RCC 7860 (cell line): ENCODE measurements at places on chromosomes 2 and 18.

- no peak for DNase-seq
Observed at GRCh38 chr2:176914371-176914770, 298.2 kb upstream of the HNRNPA3 start.

DNA sequence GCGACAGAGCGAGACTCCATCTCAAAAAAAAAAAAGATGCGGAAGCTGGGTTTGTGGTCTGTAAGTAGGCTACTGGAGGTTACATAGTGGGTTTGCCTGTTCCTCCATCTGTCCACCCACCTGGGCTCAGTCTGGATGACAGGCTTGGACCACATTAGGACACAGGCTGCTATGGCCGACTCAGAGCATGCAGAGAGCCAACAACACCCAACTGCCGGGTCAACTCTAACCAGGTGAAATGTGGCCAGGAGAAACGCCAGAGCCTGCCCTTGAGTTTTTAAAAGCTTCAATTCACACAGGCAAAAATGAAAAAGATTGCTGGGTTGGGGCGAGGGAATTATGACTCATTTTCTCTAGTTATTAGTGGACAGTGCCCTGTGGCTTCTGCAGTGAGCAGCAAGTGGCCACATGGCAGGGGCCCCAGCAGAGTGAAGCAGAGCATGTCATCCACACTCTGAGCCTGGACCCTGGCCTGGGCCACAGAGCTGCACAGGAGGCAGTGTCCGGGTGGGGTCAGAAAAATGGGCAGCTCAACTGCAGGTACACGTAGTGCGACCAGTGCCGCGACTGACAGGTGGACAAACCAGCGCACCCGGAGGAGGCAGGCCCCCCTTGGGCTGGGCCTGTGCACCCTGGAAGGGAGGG lies 67.4 kb downstream of the BIN1 start:
- DNase-seq = no peak

- DNase-seq = no peak
Observed at GRCh38 chr2:122539311-122539710, 783.9 kb downstream of the TSN start.

DNA sequence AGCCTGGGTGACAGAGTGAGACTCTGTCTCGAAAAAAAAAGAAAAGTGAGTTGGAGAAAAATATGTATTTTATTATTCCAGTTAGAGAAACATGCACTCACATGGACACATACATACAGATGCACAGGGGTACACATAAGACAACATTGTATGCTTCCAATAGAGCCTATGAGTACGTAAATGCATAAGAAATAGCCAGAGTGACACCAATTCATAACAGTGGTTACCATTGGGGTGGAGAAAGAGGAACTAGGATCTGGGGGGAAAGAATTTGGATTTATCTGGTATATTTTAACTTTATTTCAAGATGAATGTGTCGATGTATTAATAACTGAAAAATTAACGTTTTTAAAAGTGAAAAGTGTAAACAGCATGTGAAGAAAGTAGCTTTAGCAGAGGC lies 16.1 kb downstream of the IL36A start:
- no peak for DNase-seq

- DNase-seq = no peak
Observed at GRCh38 chr2:45909677-45910191, 258.3 kb downstream of the PRKCE start.

- DNase-seq = peak; percentile 35
Observed at GRCh38 chr2:214543386-214543955, 132.6 kb downstream of the VWC2L start.

- no peak for DNase-seq
Observed at GRCh38 chr2:21067859-21068537, 24.1 kb upstream of the APOB start.

GRCh38 chr18:53943326-53943860 lies 281.1 kb downstream of the MBD2 start:
- no peak for DNase-seq

DNA sequence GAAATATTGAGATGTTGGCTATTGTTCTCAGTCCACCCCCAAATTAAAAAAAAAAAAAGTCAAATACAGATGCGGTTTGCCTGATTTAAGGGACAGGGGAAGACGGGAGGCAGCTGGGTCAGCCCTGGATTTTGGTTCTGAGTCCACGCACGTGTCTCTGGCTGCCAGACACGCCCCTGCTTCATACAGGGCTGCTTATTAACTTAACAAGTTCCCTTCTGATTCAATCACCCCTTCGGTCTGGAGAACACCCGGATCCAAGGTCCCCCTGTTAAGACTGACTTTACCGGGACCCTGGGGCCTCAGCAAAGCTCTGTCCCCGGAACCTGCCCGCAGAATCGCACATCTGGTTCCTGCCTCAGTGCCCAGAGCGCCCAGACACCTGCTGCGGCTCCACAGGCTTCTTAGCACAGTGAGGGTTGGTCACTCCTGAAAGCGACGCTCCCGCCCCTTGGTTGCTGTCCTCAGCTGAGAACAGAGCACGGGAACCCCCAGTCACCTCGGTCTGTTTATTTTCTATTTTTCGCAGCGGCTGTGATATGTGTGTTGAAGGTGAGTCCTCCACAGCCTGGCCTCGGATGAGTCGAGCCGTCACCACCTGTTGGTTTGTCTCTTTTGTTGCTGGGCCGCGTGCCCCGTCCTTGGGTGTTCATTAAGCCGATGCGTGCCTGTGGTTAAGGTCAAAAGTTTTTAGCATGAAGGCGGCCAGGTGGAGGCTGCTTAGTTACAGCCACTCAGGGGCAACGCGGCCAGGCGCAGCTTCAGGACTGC lies 57.2 kb downstream of the RTP5 start:
- no peak for DNase-seq

- DNase-seq = no peak
Observed at GRCh38 chr2:150985741-150986140, 275.9 kb downstream of the RBM43 start.

GRCh38 chr2:189178726-189179569 lies 613 bp downstream of the COL5A2 start:
- no peak for DNase-seq

DNA sequence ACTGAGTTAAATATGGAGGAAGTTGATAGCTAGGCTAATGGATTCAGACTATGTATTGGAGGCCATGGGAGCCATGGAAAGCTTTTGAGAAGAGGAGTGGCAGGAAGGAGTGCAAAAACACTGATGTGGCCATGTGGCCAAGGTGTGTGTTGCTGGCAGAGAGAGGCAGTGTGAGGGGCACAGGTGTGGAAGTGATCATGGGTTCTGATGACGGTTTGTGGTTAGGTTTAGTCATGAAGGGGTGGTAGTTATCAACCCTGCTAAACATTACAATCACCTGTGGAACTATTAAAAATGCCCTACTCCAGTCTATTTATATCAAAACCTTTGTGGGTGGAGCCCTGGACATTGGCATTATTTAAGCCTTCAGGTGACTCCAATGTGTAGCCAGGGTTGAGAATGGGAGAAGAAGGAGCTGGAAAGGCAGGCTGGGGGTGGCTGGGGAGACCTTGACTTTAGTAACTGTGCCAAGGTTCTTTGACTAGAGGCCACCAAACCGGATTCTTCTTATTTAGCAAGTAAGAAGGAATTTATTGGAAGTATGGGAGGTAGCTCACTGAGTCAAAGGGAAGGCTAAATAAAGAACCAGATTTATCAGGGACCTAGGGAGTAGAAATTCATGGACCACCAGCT lies 13.5 kb downstream of the GPR39 start:
- no peak for DNase-seq

GRCh38 chr2:168522446-168522845 lies 66.4 kb downstream of the CERS6 start:
- no peak for DNase-seq

DNA sequence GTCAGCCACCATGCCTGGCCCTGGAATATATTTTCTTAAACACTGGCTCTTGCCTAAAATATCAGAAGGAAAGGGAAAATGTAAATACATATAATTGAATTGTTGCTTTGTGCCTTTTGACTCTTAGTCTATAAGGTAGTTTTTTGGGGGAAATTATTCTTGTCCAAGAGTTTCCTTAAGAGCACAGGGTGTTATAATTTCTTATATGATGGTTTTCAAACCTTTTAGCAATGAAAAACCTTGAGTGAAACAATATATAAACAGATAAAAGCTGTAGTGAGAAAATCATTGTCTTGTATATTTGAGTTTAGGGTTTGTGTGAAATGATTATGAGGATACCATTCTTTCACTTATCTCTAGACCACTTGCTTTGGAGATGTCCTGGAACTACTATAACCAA lies 40.2 kb downstream of the DDX1 start:
- DNase-seq = no peak

- DNase-seq = no peak
Observed at GRCh38 chr2:122063716-122064115, 308.3 kb downstream of the TSN start.

DNA sequence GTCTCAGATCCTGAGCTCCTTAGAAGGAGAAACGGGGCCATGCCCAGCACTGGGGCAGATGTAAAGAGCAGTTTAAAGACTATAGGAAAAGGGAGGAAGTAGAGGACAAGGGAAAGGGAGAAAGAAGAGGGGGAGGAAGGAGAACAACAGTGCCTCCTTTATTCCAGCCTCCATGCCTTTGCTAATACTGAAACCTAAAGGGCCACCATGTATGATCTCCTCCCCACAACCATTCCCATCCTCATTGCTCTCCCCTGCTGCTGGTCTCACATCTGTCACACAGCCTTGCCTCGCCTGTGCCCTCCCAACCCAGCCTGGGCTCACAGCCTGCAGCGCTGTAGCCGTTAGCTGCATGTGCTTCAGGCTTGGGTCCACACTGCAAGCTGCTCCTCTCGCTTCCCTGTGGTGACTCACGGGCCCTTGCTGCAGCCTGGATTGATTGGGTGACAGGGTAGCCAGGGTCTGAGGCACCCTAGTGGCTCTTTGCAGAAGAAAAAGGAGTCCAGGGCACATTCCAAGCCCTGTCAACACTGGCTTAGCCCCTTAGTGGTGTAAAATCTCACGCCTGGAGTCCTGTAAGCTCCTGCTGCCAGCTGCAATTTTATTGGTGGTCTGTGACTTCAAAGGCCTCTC lies 281.9 kb downstream of the SRBD1 start:
- DNase-seq = peak; percentile 19

DNA sequence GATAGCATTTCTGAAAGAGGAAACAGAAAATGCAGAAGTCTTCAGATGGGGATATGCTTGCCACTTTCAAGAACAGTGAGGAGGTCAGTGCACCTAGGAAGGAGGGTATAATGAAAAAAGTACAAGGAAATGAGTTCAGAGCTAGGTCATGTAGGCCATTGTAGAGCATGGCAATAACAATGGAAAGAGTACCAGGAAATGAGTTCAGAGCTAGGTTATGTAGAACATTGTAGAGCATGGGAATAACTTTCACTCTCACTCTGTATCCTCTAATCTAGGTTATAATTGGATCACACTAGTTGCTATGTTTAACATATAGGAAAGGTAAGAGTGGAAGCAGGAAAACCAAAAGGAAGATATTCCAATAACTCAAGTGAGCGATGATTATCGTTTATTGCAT lies 12.3 kb downstream of the SCG2 start:
- DNase-seq = no peak

GRCh38 chr2:176188774-176189680 lies 559 bp downstream of the HOXD1 start:
- DNase-seq = no peak

- DNase-seq = no peak
Observed at GRCh38 chr2:74856599-74856998, 22.7 kb downstream of the HK2 start.

DNA sequence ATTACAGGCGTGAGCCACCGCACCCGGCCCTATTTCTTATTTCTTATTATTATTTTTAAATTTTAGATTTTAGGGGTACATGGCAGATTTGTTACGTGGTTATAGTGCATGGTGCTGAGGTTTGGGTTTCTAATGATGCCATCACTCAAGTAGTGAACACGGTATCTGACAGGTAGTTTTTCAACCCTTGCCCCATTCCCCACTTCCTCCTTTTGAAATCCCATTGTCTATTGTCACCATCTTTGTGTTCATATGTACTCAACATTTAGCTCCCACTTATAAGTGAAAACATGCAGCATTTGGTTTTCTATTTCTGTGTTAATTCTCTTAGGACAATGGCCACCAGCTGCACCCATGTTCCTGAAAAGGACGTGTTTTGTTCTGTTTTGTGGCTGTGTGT lies 39.5 kb downstream of the TGIF1 start:
- no peak for DNase-seq

GRCh38 chr18:49628881-49629795 lies 67.3 kb downstream of the LIPG start:
- no peak for DNase-seq

DNA sequence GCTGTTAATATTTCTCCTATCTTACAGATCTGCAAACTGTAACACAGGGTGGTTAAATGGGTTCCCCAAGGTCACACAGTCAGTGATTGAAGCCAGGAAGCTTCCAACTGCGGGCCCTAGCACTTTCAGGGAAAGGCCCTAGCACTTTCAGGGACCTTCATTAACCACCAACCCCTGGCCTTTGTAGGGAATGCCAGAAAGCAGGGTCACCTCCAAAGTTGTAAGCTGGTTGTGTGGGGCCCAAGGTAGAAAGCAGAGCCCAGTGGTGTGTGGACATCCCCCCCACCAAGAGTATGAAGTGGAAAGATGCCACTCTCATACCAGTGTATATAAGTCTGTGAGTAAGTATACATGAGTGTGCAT lies 4.4 kb downstream of the DLX2 start:
- no peak for DNase-seq

GRCh38 chr2:206336861-206337260 lies 62.4 kb downstream of the ZDBF2 start:
- DNase-seq = no peak

GRCh38 chr2:189829102-189829833 lies 45.0 kb downstream of the PMS1 start:
- no peak for DNase-seq

GRCh38 chr2:74499267-74499939 lies at the start of gene LBX2:
Gene LBX2, minus strand, starts transcription at chr2:74499603. Its CDS starts 66 bp downstream, at chr2:74499537.
- DNase-seq = no peak

- no peak for DNase-seq
Observed at GRCh38 chr2:220117025-220117424, 489.6 kb downstream of the SLC4A3 start.

DNA sequence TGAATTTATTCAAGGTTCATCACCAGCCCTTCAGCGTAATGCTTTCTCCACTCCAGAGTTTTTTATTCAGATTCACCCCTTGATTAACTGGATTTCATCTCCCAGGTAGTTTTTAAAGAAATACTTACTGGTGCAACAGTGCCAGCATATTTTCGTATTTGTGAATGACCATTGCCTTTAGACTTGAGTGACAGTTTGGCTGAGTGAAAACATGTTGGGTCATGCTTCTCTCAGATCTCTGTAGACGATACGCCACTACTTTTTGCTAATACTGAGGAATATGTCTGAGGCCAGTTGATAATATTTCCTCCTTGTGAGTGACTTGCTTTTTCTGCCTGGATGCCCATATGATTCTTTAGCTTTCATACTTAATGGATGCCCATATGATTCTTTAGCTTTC lies 51.5 kb downstream of the CYP26B1 start:
- no peak for DNase-seq

DNA sequence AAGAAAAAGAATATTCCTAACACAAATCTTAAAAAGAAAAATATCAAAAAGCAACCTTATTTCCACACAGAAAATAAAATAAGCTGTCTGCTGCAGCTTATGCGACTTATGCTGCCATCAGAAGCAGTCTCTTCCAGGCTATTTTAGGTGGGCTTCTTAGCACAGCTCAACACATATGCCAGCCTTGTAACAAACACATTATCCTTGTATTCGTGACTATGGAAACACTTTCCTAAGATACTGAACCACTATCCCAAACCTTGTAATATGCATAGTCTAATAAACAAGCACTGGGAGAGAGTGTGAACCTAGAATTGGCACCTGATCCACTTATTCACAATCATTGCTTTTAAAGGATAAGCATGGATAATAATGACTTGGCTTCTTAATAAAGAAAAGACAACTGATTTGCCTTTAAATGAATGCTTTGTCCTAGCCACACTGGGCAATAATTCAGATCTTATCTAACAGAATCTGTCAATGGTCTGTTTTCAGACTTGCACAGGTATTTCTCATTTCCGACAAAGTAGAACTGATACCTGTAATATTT lies 40.0 kb upstream of the RNU4ATAC start:
- DNase-seq = no peak
